Activated CD4-positive, alpha-beta memory T cell treated with anti-CD3 and anti-CD28 coated beads for 36 hours (primary cell): ENCODE measurements at places on chromosomes 6 and 20. TPM values are rescaled to one million over a fixed set of nuclear protein-coding genes. Genes with fewer than 3 reads are reported as not detected.

The C6orf141 gene
- total RNA-seq: 1.0 TPM

The CTNNBL1 gene
- total RNA-seq: 72.5 TPM

GRCh38 chr20:44010162-44010704 lies 95.6 kb downstream of the TOX2 start:
- H3K27me3 ChIP-seq: peaks cover 4% of the 10 kb centered on the region
- H3K4me1 ChIP-seq: peaks cover 19% of the 10 kb centered on the region
- DNase-seq: no peak
- H3K27ac ChIP-seq: no peak overlapping the region
- H3K4me3 ChIP-seq: no peak overlapping the region

DNA sequence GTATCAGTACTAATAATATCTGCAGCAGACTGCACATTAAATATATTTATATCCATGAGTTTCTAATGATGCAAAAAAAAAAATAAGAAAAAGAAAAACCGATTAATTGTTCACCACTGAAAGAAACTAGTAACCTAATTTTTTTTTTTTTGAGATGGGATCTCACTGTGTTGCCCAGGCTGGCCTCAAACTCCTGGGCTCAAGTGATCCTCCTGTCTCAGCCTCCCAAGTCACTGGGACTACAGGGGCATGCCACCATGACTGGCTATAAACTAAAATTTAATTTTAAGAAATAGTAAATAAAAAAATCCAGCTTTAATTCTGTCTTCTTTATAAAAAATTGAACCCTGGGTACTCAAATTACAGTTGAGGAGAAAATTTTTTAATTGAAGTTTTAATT lies 358.2 kb downstream of the QKI start:
- no peak overlapping the region for H3K27ac ChIP-seq
- no peaks in the 10 kb centered on the region for H3K36me3 ChIP-seq
- H3K4me3 ChIP-seq: no peak overlapping the region

DNA sequence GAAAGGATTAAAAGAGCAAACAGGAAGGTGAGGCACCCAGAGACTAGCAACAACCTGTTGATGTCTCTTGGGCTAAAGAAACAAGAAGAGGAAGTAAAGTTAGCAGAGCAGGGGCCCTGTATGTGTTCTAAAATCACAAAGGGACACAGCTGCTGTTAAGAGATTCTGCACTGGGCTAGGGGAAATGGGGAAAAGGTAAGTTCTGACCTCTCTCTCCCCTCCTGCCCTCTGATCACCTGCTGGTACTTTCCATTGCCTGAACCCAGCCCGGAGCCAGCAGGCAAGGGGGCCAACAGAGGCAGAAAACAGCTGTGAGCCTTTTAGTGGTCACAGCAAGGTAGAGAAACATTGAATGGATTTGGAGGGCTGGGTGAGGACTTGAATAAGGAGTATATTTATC lies 13.5 kb upstream of the CNR1 start:
- no peak for DNase-seq
- H3K27me3 ChIP-seq: peaks cover 15% of the 10 kb centered on the region
- no peaks in the 10 kb centered on the region for H3K36me3 ChIP-seq
- no peak overlapping the region for H3K27ac ChIP-seq

GRCh38 chr20:6704132-6704861 lies 63.2 kb upstream of the BMP2 start:
- H3K36me3 ChIP-seq: no peaks in the 10 kb centered on the region
- no peak for DNase-seq
- H3K27me3 ChIP-seq: no peaks in the 10 kb centered on the region
- no peak overlapping the region for H3K27ac ChIP-seq

GRCh38 chr6:123953920-123954319 lies 150.3 kb downstream of the NKAIN2 start:
- no peaks in the 10 kb centered on the region for H3K4me1 ChIP-seq
- H3K36me3 ChIP-seq: no peaks in the 10 kb centered on the region
- DNase-seq: no peak
- no peak overlapping the region for H3K4me3 ChIP-seq
- no peak overlapping the region for H3K27ac ChIP-seq

- H3K27me3 ChIP-seq: peaks cover 21% of the 10 kb centered on the region
- no peak for DNase-seq
- peaks cover 4% of the 10 kb centered on the region for H3K4me1 ChIP-seq
- H3K4me3 ChIP-seq: no peak overlapping the region
Measured at GRCh38 chr20:46973766-46974165, 79.1 kb downstream of the EYA2 start.
